ENCODE measurements at places on chromosomes 6 and 20. TPM values are rescaled to one million over a fixed set of nuclear protein-coding genes. Genes with fewer than 3 reads are reported as not detected.

The DLL1 gene
- 8.2 TPM for polyA plus RNA-seq

The C6orf163 gene
- 7.8 TPM for polyA plus RNA-seq

The PNRC1 gene
- 114 TPM for polyA plus RNA-seq

The BTN3A1 gene
- 29.8 TPM for polyA plus RNA-seq

The CRIP3 gene
- polyA plus RNA-seq = 7.3 TPM

The ANGPT4 gene
- polyA plus RNA-seq = 0.22 TPM

The RIMS4 gene
- polyA plus RNA-seq = 0.52 TPM

The PEDS1 gene
- polyA plus RNA-seq = 20.7 TPM

The ZBP1 gene
- polyA plus RNA-seq = not detected

The EDN3 gene
- polyA plus RNA-seq = 3.7 TPM

The BEND3 gene
- polyA plus RNA-seq = 10.4 TPM

The FABP7 gene
- polyA plus RNA-seq = 0.20 TPM

The ZNF334 gene
- 56.4 TPM for polyA plus RNA-seq

The MICB gene
- polyA plus RNA-seq = 2.1 TPM

The C6orf15 gene
- not detected for polyA plus RNA-seq

The HRH3 gene
- 0.15 TPM for polyA plus RNA-seq

The C6orf58 gene
- polyA plus RNA-seq = 1.2 TPM

The CSNK2B gene
- 237 TPM for polyA plus RNA-seq

The NFYA gene
- polyA plus RNA-seq = 57.4 TPM

The NKX2-4 gene
- polyA plus RNA-seq = not detected

The ROS1 gene
- polyA plus RNA-seq = 0.13 TPM

The DACT2 gene
- polyA plus RNA-seq = 19.3 TPM

The HTR1E gene
- 0.55 TPM for polyA plus RNA-seq

The DLK2 gene
- 1.00 TPM for polyA plus RNA-seq

The NTSR1 gene
- polyA plus RNA-seq = 1.5 TPM

The HUS1B gene
- polyA plus RNA-seq = not detected

The CDSN gene
- polyA plus RNA-seq = not detected

The SEL1L2 gene
- polyA plus RNA-seq = not detected

Measured in left kidney (tissue), 8 donors.